Adipose tissue (tissue), 3 donors: ENCODE measurements at places on chromosomes 7 and 10. TPM values are rescaled to one million over a fixed set of nuclear protein-coding genes. Genes with fewer than 3 reads are reported as not detected.

Gene PAPSS2
- polyA plus RNA-seq = 36.7 TPM

Gene SPOCK2
- polyA plus RNA-seq = 7.8 TPM

Gene ITGB8
- 1.5 TPM for polyA plus RNA-seq

Gene SNCG
- 142 TPM for polyA plus RNA-seq

Gene CLIP2
- 9.4 TPM for polyA plus RNA-seq

Gene SGCE
- 35.3 TPM for polyA plus RNA-seq

Gene ADCYAP1R1
- polyA plus RNA-seq = 3.7 TPM

Gene DNAJC12
- 3.0 TPM for polyA plus RNA-seq

Gene CCDC172
- not detected for polyA plus RNA-seq

Gene INSYN2A
- not detected for polyA plus RNA-seq

Gene DPYSL4
- polyA plus RNA-seq = 0.82 TPM

Gene GALNT17
- polyA plus RNA-seq = 1.7 TPM

Gene AQP1
- polyA plus RNA-seq = 173 TPM

Gene LLCFC1
- polyA plus RNA-seq = not detected

Gene MYOF
- polyA plus RNA-seq = 11.6 TPM

Gene MPP7
- polyA plus RNA-seq = 6.7 TPM

Gene STEAP1B
- 0.61 TPM for polyA plus RNA-seq

Gene ATP6V0A4
- not detected for polyA plus RNA-seq

Gene NYAP1
- 0.83 TPM for polyA plus RNA-seq

Gene SPDYE2
- not detected for polyA plus RNA-seq

Gene CLDN4
- 0.34 TPM for polyA plus RNA-seq

Gene WBP1L
- 36.3 TPM for polyA plus RNA-seq

Gene MUC3A
- 2.5 TPM for polyA plus RNA-seq

Gene TDRD1
- polyA plus RNA-seq = 0.13 TPM

Gene ZNF804B
- not detected for polyA plus RNA-seq

Gene HACD1
- 6.6 TPM for polyA plus RNA-seq

Gene MYO3A
- polyA plus RNA-seq = not detected

Gene GFRA1
- 2.0 TPM for polyA plus RNA-seq

Gene TMEM254
- polyA plus RNA-seq = 9.2 TPM

Gene ANK3
- polyA plus RNA-seq = 10.7 TPM
